Stimulated activated CD4-positive, alpha-beta T cell treated with anti-CD3 and anti-CD28 coated beads, Interleukin-1b, Interleukin-23, amount 100 ng/mL, for 1 hour (primary cell): ENCODE measurements at places on chromosomes 2 and 18.

GRCh38 chr2:117771969-117772630 is 42.4 kb upstream of the DDX18 start:
- DNase-seq, result no peak

DNA sequence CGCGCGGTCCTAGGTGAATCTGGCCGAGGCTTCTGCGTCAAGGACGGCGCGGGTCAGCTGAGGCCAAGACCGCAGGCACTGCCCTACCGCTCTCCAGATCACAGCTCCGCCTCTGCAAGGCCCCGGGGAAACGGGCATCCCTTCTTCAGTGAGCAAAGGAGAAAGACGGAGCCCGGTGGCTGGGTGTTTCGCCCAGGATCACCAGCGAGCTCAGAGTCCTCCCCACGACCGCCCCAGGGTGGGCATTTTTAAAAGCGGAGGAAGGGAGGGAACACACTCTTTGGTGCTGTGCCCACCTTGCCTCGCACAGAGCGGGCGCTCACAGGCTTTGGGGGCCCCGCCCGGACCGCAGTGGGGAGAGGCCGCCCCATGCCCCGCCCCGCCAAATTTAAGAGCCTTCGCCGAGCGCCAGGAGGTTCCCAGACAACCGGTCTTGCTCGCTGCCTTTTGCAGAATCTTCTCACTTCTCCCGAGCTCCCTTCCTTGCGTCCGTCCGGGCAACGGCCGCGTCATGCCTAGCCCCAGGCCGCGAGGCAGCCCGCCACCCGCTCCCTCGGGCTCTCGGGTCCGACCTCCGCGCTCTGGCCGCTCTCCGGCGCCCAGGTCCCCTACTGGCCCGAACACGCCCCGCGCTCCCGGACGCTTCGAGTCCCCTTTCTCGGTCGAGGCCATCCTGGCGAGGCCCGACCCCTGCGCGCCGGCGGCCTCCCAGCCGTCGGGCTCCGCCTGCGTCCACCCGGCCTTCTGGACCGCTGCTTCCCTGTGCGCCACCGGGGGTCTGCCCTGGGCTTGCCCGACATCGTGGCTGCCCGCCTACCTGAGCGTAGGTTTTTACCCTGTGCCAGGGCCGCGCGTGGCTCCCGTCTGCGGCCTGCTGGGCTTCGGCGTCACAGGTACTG is at the start of gene NOTO:
Gene NOTO, plus strand, starts transcription at position 419 of the 899 bp plus-strand sequence. Its CDS starts 93 bp downstream, at position 512.
- DNase-seq, result no peak

DNA sequence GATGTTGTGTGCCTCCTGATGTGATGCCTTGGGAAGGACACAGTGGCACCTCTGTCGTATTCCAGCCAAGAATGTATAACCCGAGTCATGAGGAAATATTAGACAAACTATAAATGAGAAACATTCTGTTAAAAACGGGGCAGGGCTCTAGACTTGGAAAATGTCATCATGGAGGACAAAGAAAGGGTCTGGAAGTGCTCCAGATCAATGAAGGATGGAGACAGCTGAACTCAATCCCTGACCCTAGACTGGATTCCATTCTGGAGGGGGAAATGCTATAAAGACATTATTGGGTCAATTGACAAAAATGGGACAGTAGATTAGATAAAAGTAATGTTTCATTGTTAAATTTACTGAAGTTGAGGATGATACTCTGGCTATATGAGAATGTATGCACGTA is 92.1 kb downstream of the SLC4A3 start:
- no peak for DNase-seq

DNA sequence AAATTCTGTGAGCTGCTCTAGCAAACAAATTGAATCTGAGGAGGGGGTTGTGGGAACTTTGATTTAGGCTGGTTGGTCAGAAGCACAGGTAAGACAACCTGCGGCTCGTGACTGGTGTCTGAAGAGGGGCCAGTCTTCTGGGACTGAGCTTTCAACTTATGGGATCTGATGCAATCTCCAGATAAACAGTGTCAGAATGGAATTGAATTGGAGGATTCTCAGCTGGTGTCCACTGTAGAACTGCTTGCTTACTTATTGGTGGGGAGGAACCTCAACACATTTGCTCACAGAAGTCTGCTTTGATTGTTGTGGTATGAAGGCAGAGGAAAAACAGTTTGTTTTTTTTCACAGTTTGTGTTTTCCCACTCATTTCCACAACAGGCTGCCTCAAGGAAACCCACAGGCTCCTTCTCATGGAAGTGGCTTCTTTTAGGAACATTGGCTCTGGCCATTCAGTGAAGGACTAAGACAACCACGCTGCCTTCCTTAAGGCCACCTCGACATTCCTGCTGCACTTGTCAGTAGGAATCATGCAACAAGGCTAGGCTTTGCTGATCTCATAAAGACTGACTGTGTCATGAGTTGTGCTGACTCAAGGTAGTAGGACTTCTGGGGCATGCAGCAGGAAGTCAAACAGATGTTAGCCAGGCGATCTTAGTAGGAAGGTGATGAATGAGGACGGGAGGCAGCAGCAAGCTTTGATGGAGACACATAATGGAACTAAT is 104.7 kb downstream of the TSN start:
- DNase-seq, result no peak

DNA sequence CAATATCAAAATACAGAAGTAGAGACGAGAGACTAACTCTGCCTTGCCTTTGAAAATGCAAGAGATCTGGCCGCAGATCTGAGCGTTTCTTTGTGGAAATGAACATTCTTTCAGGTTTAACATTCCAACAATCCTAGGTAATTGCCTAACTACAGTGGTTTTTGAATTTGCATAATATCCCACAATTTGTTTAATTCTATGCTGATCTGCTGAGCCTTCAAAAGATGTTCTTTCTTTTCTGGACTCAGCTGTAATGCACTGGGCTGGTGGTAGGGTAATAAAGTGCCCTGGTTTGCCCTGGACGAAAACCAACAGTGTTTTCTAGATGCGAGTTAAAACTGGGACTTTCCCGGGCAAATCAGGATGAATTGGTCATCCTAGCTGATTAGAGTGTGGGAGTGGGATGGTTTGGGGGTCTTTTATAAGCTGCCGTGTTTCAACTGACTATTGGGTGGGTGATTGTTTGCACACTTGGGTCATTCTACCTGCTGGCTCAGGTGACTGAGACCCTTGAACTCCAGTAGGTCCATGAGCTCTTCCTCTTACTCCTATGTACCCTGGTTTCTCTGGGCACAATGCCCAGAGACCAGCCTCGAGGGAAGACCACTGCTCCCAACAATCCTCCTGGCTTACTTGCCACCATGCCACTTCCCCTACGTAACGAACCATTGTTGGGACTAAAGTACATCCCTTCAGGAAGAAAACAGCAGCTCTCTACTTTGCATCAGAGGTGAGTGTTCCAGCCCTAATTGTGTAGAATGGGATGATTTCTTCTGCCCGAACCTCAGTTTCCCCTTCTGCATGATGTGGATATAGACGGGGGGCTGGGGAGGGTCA is 3.4 kb upstream of the PAX8 start:
- no peak for DNase-seq
